GM12878 (cell line): ENCODE measurements at places on chromosomes 2 and 18. TPM values are rescaled to one million over a fixed set of nuclear protein-coding genes. Genes with fewer than 3 reads are reported as not detected.

GRCh38 chr18:3603421-3604234 is 153.7 kb downstream of the TGIF1 start:
- DNase-seq, result no peak

DNA sequence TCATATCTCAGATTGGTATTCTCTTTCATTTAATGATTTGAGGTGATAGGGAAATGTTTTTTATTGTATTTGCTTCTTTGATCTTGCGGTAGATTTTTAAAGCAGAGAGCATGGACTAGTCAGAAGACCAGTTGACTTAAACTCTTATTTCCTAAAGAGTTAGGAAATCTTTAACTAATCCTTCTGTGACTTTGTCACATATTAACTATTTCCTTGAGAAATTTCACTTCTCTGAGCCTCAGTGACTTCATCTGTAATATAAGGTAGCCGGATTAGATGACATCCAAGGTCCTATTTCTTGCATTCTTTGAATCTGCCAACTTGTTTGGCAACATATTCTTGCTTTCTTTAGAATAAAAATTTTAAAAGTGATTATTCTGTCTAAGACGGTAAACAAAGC is 55.6 kb downstream of the MTX2 start:
- DNase-seq, result no peak

Gene FAM237A
- not detected in 2 replicates for total RNA-seq

- no peak for DNase-seq
Measured at GRCh38 chr18:52657043-52657805, 317.2 kb downstream of the DCC start.

Gene UGT1A6
- not detected in 2 replicates for total RNA-seq

Gene TRIM54
- not detected in 2 replicates for total RNA-seq

DNA sequence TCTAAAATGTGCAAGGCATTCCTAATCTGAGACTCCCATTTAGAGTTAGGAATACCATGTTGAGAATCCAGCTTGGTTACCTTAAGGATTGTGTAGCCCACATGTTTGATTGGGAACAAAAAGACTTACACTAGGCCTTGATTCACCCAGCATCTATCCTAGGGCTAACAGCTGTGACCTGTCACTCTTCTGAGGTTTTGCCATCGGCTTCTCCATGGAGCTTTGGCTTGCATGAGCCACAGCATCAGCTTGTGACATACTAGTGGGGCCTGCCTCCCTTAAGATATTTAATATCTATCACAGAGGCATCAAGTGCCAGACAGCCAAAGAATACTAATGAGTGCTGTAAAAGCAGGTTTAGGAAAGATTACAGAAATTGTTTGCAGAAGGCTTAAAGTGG is 241.3 kb upstream of the UBE2E3 start:
- no peak for DNase-seq

Gene KIF1A
- total RNA-seq, result 0.51 and 0.95 TPM in 2 replicates

DNA sequence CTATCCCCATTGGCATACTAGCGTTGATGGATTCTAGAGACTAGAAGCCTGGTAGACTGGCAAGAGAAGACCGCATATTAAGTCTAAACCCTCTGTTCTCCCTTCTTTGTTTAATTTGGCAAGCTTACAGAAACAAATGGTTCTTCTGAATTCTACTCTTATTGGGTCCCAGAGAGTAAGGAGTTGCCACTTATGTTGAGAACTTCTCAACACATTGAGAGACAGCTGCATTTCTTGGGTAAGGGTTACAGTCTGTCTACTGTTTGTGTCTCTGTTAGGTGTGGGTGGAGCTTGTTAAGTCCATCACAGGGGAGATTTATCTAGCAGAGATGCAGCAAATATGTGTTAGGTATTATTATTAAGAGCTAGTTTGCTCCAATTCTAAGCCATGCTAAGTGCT is 435.8 kb upstream of the MEIS1 start:
- DNase-seq, result no peak

GRCh38 chr18:52341608-52342381 is 1.8 kb downstream of the DCC start:
- DNase-seq, result no peak

DNA sequence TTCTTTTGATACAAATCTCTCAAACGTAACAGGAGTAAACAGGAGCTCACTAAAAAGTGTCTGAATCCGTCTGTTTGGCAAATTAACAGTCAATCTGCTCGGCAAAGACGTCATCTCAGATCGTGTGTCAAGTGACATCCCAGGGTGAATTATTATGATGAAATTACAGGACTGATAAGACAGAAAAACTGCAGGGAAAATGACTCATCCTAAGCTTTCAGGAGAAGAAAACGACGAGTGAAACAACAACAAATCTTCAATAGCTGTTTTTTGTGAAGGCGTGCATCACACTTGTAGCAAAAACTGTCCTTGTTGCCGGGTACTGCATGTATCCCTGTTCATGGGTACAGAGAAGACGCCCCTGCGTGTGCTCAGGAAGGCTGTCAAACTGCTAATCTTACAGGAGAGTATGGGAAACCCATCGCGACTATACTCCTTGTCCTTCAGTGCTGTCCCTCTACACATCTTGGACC is 24.9 kb downstream of the EPB41L3 start:
- DNase-seq, result no peak

Gene ERICH2
- total RNA-seq, result not detected in 2 replicates
